ENCODE measurements at places on chromosomes 2 and 18.
A peak's percentile ranks its signal among the peaks of the same experiment; 100 is the strongest.

GRCh38 chr18:56200381-56200911 is 437.9 kb downstream of the TXNL1 start:
- DNase-seq = no peak

- no peak for DNase-seq
Measured at GRCh38 chr2:191923652-191923997, 76.7 kb upstream of the CAVIN2 start.

DNA sequence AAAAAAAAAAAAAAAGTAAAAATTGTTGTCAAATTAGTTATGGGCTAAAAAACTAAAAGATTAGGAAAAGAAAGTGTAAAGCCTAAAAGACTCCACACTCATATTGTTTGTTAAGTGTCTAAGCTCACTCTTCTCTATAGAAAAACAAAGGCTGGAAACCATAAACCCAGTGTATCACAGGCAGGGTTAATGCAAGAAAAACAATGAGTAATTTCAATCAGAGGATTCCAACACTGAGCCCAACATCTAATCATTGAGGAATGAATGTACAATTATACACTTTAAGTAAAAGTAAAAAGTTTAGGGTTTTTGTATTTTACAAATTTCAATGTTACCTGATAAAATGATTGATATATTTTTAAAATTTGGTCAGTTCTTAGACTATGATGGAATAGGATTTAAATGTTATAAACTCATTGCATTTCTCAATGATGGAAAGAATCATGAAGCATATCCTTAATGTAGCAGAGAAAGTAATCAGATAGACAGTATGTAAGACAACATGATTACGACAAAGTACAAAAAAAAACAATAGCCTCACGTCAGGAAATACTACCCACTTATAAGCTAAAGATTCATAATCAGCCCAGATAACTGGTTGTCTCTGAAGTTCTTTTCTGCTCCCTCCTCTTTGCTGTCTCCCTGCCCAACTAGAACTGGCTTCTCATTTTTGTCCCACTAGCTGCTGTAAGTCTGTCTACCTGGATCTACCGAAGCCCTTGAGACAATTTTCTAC is 44.5 kb upstream of the SP3 start:
- no peak for DNase-seq

- DNase-seq = no peak
Measured at GRCh38 chr2:234996069-234996940, 44.5 kb downstream of the SH3BP4 start.

DNA sequence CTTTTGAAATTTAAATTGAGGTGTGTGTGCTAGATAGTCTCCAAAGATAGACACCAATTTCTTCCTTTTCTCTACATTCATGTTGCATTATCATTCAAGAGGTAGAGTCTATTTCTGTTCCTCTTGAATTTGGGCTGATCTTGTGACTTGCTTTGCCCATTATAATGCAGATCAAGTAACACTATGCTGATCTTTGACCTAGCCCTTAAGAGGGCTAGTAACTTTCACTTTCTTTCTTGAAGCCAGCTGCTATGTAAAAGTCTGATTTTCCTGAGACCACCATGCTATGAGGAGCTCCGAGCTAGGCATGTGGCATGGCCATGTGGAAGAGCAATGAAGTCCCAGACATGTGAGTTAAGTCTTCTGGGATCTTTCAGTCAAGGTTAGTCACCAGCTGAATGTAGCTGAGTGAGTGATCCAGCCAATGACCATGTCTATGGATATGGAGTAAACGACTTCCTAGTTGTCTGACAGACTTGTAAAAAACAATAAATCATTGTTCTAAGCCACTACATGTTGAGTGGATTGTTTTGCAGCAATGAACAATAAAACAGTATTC is 189.4 kb upstream of the CWC22 start:
- DNase-seq = no peak

DNA sequence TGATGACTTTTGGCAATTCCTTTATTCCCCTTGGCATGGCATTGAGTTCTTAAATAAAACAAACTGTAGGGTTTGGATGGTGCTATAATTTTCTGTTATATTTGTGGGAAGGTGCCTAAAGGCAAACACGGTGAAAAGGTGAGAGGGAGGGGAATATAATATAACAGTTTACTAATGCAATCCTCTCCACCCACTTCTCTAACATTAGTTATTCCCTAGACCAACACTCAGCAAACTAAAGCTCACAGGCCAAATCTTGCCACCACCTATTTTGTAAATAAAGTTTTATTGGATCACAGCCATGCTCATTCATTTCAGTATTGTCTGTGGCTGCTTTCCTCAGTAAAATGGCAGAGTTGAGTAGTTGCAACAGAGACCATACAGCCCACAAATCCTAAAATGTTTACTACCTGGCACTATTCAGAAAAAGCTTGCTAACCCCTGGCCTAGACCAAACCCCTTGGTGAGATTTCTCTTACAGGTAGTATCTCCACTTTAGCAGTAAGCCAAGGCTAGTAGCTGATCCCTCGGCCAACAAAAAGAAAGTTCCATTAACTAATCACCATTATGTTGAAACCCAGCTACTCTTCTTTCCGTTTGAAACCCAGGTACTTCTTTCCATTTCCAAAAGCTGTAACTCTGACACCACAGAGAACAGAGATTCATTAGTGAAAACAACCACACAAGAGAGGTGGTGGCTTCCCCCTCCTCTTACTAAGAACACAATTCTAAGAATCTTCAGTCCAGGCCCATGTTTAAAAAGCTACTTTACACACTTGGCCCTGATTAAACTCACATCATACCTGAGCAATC is 136.1 kb upstream of the CHAC2 start:
- peak; percentile 17 for DNase-seq

- no peak for DNase-seq
Measured at GRCh38 chr2:238886453-238887094, 38.7 kb downstream of the TWIST2 start.

GRCh38 chr2:58449286-58450010 is 208.3 kb upstream of the FANCL start:
- no peak for DNase-seq

GRCh38 chr2:158936978-158937377 is 31.5 kb upstream of the TANC1 start:
- no peak for DNase-seq

DNA sequence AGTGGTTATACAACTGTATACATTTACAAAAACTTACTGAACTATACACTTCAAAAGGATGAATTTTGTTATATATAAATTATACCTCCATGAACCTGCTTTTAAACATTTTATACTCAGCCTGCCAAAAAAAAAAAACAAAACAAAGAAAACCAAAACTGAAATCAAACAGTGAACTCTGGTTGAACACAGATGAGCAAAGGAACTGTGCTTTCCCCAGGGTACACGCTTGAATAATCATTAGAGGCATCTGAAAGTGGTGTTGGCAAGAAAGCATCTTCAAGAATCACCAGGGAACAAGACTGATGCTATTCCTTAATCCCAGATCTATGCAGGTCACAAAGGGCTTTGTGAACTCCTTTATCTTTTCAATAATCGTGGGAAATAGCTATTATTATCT is 77.0 kb upstream of the LYPD1 start:
- DNase-seq = no peak

- no peak for DNase-seq
Measured at GRCh38 chr2:165953306-165953654, 296 bp downstream of the TTC21B start.

DNA sequence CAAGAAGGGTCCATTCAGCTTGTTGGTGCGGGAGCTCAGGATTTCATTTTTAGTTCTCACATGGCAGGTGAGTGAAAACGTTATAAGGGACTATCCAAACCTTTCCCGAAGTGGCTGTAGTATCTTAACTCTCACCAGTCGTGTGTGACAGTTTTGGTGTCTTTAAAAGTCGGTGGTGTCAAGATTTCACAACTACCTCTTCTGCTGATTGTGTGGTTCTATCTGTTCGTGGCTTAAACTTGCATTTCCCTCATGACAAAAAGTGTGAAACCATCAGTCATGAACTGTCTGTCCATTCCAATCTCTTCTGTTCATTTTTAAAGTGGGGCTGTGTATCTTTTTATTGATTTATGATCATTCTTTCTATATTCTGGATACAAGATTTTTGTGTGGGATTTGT is 3.8 kb upstream of the AQP12B start:
- no peak for DNase-seq

- no peak for DNase-seq
Measured at GRCh38 chr18:23983112-23983511, 31.4 kb upstream of the TTC39C start.

GRCh38 chr18:76564655-76565237 is 69.7 kb upstream of the ZNF516 start:
- no peak for DNase-seq

GRCh38 chr2:123200035-123200434 is 825.1 kb upstream of the CNTNAP5 start:
- DNase-seq = no peak

DNA sequence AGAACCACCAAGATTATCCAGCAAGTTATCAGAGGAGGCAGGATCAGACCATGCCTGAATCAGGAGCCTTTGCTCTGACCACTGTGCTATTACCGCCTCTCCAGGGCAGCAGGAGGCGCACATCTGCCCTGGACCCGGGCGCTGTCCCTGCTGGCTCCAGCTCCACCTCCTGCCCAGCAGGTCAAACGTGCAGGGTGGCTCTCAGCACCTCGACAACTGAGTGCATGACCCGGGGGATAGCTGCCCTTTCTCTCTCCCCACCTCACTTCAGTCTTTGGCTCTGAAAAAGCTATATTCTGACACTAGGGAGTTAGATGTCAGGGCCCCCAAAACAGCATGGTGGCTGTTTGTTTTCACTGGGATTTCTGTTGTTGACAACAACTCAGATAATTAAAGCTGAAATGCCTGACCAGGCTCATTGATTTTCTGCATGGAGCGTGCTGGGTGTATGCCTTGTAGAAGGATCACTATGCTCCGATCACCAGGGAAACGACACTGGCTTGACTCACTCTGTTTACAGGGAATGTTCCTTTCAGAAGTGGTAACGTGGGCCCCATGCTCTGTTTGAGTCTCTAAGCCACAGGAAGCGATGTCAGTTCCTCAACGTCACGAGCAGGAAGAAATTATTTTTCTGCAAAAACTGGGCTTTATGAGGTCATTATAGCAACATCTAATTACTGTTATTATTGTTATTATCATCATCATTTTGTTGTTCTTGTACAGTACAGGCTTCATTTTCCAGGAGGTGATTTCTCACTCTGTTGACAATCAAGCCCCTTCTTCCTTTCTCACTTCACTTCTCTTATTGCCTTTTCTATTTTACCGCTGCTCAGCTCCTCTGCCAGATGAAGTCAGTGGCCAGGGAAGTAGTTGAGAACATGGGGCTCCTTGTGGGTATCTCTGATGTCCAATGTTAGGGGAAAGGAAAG is 125.6 kb downstream of the PLB1 start:
- DNase-seq = peak; percentile 82

GRCh38 chr18:13615432-13615861 is 110.9 kb downstream of the FAM210A start:
- peak; percentile 64 for DNase-seq
